ENCODE measurements at places on chromosomes 1 and 21.

DNA sequence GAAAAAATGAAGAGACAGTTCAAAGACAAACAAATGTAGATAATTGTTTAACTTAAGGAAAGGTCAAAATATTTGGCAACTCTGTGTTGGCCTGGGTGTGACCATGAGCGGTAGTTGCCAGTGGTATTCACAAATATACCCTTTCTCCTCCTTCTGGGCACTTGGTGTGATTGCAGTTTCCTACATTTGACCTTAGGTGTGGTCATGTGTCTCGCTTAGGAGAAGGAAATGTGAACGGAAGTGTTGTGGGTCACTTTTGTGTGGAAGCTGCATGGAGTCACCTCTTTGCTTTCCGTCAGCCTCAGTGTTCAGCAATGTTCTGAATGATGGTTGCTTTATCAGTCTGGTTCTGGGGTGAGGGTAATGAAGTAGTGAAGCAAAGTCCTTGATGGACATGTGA, 3.4 kb upstream of the PCSK9 start:
- no peak for DNase-seq

GRCh38 chr1:229759037-229759435, 133.0 kb downstream of the URB2 start:
- no peak for DNase-seq

- no peak for DNase-seq
Measured at GRCh38 chr1:41009466-41009865, 12.1 kb downstream of the SLFNL1 start.

- DNase-seq: no peak
Measured at GRCh38 chr1:110264430-110264829, 54.3 kb downstream of the KCNC4 start.

- DNase-seq: no peak
Measured at GRCh38 chr1:67058242-67058641, 4.3 kb upstream of the SLC35D1 start.

- no peak for DNase-seq
Measured at GRCh38 chr1:162187687-162188276, 118.3 kb downstream of the NOS1AP start.

- no peak for DNase-seq
Measured at GRCh38 chr1:21734526-21734925, 48.4 kb downstream of the USP48 start.

- DNase-seq: no peak
Measured at GRCh38 chr1:41880950-41881885, 37.5 kb downstream of the HIVEP3 start.

- peak; percentile 23 for DNase-seq
Measured at GRCh38 chr21:35697321-35697808, 363.0 kb downstream of the SETD4 start.

- no peak for DNase-seq
Measured at GRCh38 chr1:64328193-64328592, 124.8 kb downstream of the UBE2U start.

- DNase-seq: no peak
Measured at GRCh38 chr1:23202263-23202749, 15.0 kb downstream of the HTR1D start.

GRCh38 chr1:217274416-217274815, 356.5 kb downstream of the GPATCH2 start:
- no peak for DNase-seq

DNA sequence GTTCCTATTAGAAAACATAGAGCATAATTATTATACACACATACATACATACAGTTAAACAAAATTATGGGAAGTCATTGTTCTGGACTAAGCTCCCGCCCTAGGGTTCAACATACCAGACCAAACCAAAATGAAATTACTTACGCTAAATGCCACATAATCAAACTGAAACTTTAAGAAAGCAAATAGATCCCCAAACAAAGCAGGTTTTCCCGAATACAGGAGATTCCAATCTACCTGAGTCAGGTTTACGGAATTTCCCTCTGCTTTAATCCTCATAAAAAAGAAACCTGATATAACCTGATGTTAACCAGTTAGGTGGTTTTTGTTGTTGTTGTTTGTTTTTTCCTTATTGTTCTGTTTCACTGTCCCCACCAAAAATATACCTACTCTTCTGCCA, 1886.9 kb downstream of the NCAM2 start:
- no peak for DNase-seq

GRCh38 chr1:47228644-47229030, 3.4 kb downstream of the TAL1 start:
- DNase-seq: no peak

GRCh38 chr1:79969886-79970285, 963.4 kb upstream of the ADGRL4 start:
- no peak for DNase-seq

Data from substantia nigra (tissue), 51 donors.